Fibroblast of villous mesenchyme (primary cell): ENCODE measurements at places on chromosomes 1 and 21. TPM values are rescaled to one million over a fixed set of nuclear protein-coding genes. Genes with fewer than 3 reads are reported as not detected.

Gene OR2T6
- not detected in 2 replicates for total RNA-seq

GRCh38 chr1:50103615-50104081 is 5.1 kb upstream of the ELAVL4 start:
- no peak for DNase-seq

DNA sequence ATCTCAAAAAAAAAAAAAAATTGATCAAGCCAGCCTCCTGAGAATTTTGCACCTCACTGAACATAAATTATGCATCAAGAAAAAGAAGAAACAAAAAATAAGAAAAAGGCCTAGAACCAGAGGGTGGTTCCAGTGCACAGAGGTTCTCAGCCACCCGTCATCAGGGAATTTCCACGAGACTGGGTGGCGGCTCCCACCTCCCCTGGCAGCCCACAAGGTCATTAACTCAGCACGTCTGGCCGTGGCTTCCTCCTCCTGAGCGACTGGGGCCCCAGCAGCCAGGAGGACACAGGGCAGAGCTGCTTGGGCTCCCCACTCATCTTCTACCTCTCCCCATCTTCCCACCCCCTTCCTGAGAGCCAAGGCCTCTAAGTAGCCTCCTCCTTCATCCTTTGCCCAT is 15.7 kb upstream of the TMEM51 start:
- DNase-seq, result no peak

DNA sequence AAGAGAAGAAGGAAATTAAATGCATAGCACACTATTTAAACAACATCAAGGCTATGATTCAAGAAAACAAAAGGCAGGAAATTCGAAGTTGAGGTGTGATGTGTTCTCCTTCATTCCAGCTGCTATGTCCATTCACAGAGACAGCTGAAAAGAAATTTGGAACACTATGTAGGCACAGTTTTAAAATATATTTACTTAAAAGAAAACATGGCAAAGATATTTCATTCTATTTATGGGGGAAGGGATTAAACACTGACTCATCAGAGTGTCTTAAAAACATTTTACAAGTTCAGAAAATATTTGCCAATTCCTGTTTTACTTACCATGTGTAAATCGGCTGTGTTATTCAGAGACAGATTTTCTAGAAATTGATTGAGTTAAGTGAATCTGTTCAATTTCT is 39.4 kb upstream of the NGF start:
- peak; percentile 61 for DNase-seq

Gene LMO4
- total RNA-seq, result 44.1 and 70.8 TPM in 2 replicates

Gene LINGO4
- total RNA-seq, result not detected in 2 replicates

GRCh38 chr21:44940116-44940631 is 345 bp downstream of the SLX9 start:
- peak; percentile 24 for DNase-seq

Gene SPRR3
- total RNA-seq, result not detected in 2 replicates

DNA sequence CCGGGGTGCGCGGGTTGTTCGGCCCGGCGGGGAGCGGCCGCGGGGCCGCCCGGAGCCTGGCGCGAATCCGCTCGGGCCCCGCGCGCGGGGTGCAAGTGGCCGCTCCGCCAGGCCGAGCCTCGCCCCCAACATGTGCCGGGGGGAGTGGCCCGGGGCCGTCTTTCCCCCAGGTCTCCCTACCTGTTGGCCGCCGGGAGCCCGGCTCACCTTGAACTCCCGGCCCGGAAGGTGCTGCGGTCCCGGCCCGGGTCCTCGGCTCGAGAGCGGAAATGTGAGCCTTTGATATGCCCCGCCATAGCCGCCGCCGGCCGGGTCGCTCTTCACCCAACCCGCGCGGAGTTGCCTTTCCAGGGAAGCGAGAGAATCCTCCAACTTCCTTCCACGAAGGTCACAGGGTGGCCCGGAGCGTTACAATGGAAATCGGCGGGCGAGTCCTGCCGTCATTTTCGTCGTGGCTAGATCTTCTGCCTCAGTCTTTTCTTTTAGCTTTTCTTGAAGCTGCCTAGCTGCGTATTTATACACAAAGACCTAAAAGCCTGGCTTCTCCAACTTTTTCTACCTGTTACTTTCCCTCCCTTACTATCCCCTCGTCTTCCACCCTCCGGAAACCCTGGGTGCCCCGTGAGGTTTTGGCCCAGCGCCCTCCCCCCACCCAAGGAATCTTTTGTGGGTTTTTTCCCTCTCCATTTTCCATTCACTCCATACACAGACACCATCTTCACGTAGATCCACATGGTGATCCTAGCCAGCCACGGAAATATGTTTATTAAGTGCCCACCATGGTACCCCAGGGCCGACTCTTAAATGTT is 867 bp downstream of the PTGFRN start:
- DNase-seq, result no peak

DNA sequence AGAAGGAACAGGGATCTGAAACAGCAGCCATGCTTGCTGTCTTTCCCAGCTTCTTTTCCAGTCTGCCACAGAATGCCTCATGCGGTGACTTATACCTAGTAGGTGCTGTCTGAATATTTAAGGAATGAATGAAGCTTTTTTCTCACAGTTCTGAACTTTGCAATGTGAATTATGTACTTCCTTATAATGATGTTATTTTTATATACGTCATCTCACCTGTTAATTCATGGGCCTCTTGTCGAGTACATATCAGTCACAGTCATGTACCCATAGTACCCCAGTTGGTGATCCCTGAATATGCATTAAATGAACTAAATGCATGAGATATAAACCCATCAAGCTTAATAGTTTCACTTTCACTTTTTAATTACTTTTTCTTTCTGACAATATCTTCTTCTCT is 132.7 kb downstream of the NTNG1 start:
- DNase-seq, result no peak

DNA sequence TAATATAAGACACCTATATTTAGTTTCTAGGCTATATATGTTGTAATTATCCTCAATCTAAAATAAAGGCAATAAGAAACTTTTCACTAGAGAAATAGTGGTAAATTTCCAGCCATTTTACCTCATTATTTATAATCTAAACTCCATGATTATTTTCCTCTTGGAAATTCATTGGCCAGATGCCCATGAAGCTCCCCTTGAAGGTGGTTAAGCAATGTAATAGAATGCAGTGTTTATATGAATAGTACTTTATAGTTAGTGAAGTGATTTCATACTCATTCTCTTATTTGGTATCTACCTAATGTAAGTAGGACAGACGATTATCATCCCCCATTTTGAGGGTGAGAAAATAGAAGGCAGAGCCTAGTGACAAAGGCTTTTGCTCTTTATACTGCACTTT is 26.5 kb downstream of the NFYC start:
- peak; percentile 52 for DNase-seq

DNA sequence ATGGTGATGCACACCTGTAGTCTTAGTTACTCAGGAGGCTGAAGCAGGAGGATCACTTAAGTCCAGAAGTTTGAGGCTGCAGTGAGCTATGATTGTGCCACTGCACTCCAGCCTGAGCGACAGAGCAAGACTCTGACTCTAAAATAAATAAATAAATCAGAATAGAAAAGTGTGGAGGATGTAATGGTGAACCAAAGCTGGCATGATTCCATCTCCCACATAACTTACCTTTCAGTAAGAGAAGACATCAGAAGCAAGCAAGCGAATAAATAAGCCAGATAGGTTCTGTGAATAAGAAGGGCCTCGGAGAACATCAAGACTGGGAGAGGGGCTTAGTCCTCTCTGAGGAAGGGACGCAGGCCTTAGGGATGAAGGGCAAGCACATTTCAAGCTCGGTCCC is 59.5 kb downstream of the TOMM20 start:
- no peak for DNase-seq

DNA sequence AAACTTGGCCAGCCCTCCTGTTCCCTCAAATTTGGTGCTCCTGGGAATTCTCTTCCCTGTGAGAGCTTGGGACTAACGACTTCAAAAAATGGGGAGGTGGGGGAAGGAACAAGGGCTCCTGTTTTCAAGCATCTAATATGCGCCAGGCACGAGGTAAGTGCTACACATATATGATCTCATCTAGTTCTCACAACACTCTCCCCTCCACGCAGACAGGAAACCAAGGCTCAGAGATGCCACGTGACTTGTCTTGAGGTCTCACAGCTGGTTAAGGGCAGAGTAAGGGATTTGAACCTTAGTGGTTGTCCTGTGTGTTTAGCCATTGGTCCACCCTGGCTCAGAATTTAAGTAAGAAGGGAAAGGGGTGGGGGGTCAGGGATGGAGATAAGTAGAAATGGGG is 125.9 kb downstream of the DMRTB1 start:
- DNase-seq, result peak; percentile 93

GRCh38 chr1:43292216-43292615 is 6.8 kb upstream of the C1orf210 start:
- no peak for DNase-seq

Gene SUCO
- 38.7 and 56.1 TPM in 2 replicates for total RNA-seq

- no peak for DNase-seq
Observed at GRCh38 chr1:248842781-248843331, 4.8 kb downstream of the ZNF672 start.
